Fibroblast of skin of left quadriceps (primary cell): ENCODE measurements at places on chromosomes 1 and 21.

GRCh38 chr21:45545691-45546531 lies 3.7 kb upstream of the SLC19A1 start:
- no peak for DNase-seq

GRCh38 chr1:221118176-221118937 lies 239.1 kb downstream of the HLX start:
- DNase-seq, result no peak

- DNase-seq, result no peak
Measured at GRCh38 chr1:213397638-213398037, 346.6 kb downstream of the RPS6KC1 start.

DNA sequence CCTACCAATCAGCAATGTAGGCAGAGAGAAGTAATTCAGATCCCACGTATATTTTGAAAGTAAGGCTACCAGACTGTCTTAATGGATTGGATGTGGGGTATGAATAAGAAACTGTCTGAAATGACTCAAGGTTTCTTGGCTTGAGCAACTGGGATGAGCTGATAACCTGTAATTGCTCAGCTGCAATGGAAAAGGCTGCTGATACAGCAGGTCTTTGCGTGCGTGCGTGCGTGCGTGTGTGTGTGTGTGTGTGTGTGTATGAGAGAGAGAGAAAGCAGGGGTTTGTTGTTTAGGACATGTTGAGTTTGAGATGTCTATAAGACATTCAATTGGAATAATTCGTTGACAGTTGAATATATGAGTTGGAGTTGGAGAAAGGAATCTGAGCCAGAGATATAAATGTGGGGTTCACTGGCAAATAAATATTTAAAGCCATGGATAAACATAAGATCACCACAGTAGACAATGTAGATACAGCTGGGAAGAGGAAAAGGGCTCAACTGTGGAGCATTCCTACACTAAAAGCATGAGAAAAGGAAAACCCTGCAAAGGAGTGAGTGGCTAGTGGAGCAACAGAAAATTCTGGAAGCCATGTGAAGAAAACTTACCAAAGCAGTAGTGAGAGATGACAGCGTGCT lies 72.9 kb downstream of the UCHL5 start:
- no peak for DNase-seq

GRCh38 chr1:62800825-62801306 lies 16.9 kb downstream of the ATG4C start:
- DNase-seq, result peak; percentile 11

GRCh38 chr1:86503406-86504136 lies 34.8 kb downstream of the CLCA1 start:
- no peak for DNase-seq

DNA sequence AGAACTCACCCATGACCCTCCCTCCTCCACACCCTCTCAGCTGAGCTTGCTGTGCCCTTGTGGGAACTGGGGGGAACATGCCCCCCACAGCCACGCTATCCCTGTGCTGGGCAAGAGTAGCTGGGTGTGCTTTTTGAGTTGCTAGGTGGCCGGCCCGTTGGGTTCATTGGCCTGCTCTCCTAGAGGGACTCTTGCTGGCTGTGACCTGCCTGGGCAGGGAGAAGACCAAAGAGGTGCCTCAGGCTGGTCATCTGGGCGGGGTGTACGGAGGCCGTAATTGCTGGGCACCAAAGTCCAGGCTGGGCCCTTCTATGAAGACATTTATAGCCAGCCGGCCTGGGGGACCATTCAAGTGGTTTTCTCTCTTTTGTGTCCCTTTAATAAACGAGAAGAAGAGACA lies 138.3 kb upstream of the ZBTB40 start:
- DNase-seq, result no peak

DNA sequence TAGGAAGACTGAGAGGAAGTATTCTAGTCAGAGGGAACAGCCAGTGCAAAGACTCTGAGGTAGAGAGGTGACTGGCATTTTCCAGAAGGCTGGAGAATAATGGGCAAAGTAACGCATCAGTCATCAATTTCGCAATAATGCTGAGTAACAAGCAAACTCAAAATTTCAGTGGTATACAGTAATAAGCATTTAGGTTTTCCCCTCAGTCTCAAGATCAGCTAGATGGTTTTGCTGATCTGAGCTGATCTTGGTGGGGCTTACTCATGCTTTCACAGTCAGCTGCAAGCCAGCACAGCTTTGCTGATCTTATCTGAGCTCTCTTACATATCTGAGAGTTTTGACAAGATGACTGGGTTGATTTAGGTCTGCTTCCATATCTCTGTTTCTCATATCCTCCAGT lies 108.7 kb downstream of the TSEN15 start:
- DNase-seq, result no peak

DNA sequence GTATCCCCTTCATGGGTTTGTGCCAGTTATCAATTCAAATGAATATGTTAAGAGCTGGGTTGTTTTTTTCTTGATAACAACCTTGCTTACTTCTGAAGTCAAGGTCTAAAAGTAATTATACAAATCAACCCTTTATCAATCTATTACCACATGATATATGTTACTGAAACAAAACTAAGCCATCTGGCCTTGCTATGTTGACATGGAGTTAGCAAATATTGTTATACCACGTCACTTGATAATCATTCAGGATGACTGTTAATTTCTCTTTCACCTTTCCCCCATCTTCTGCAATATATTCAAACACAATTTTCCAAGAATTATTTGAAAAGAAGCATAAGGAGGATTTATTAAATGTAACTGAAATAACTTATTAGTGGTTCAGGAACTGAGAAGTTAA lies 72.6 kb downstream of the DTL start:
- DNase-seq, result no peak

DNA sequence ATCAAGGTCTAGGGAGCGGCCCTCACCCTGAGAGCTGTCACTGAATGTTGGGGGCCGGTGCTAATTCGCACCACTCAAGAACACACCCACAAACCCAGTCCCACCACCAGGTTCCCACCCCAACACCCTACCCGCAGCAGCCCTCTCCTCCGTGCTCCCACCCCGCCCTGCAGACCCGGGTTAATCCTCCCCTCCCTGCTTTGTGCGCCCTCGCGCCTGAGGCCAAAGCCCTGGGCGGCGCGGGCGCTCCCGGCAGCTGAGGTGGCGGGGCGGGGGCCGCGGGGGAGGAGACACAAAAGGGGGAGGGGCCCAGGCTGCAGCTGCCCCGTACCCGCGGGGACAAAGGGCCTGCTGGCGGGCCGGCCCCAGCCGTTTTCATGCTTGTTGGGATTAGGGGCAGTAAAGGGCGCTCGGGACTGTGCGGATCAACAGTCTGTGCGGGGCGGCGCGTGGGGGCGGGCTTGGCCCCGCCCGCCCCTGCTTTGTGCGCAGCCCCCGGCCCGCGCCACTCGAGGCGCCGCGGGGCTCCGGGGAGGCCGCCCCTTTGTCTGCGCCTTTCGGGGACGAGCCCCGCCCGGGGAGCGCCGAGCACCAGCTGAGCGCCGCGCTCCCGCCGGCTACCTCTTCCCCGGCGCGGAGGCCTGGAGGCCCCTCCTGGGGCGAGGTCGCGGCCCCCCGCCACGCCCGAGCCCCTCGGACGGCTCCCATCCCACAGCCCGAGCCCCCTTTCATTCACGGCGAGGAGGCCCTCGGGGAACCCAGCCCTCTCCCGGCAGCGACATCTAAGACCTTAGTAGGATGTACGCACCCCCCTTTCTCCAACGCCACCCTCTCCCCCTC lies 10.9 kb downstream of the C1orf216 start:
- DNase-seq, result no peak

GRCh38 chr1:115908565-115909274 lies 67.6 kb upstream of the SLC22A15 start:
- no peak for DNase-seq

DNA sequence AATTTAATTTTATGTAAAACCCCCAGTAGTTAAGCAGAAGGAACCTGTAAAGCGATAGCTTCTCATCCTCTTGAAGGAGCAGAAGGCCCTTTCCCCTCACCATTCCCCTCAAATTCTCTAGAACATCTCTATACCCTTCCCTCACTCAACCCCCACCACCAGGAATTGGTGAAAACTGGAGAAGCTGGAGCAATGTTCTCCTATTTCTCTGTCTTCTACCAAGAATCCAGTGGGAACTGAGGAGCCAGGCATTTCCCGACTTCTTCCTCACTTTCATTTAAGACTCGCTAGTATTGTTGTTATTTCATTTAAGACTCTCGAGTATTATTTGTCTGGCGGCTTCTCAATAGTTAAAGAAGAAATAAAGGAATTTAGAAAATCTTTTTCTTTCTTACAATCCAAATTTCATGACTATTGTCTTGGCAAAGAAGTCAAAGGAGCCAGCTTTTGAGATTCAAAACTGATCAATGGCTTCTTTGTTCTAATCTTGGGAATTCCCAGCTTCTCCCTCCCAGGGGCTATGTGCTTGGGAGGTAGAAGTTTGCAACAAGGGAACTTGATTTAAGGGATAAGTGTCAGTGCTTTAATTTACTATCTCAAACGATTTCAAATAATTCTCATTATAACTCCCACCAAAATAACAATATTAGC lies 253.3 kb upstream of the ADGRL2 start:
- no peak for DNase-seq

DNA sequence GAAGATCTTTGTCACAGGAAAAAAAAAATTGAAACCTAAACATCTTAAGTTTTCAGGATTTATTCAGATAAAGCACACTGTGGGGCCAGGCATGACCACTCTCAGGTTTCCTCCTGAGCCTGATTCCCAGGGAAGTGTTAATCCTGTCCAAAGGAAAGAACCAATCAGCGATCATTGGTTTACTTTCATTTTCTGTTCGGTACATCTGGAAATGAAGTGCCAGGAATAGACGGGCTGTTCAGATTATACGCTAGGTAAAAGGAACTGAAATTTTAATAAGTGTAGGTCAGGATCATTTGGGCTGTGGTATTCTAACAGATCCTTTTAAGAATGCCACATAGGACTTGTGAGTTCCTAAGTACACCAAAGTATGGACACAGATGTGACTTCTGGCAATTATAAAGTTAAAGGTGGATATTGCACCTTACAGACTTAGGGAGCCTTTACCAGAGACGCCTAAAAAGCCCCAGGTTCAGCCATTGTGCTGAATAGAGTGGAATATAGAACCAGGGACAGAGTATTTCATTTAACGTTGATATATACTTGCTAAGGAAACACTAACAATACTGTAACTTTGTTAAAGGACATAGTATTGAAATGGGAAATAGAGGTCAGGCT lies 9.3 kb upstream of the CACYBP start:
- DNase-seq, result no peak

GRCh38 chr1:10889650-10890353 lies 93.4 kb upstream of the CASZ1 start:
- DNase-seq, result no peak

GRCh38 chr1:11979028-11979850 lies 1.0 kb upstream of the MFN2 start:
- DNase-seq, result no peak

DNA sequence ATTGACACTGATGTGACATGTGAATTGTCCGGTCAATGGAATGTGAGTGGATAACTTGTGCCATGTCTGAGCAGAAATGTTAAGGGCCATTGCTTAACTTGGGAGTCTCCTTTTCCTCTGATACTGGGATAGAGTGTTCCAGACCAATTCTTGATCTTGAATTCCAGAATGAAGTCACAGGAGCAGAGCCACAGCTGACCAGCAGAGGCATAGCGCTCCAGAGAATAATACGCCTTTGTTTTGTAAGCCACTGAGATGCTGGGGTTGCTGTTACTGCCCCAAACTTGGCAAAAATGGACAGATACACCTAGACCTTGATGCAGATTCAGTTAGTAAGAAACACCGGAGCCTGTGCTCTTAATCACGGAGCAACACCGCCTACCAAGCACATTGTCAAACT lies 6.3 kb downstream of the KCNJ6 start:
- DNase-seq, result no peak

- no peak for DNase-seq
Measured at GRCh38 chr1:169879034-169879840, 14.5 kb downstream of the SCYL3 start.

GRCh38 chr1:110916669-110917306 lies 43.8 kb downstream of the CD53 start:
- DNase-seq, result no peak

GRCh38 chr1:210415846-210416448 lies 87.2 kb downstream of the HHAT start:
- DNase-seq, result no peak

- DNase-seq, result no peak
Measured at GRCh38 chr21:32917362-32918135, 108.2 kb upstream of the OLIG2 start.

- DNase-seq, result no peak
Measured at GRCh38 chr1:218837051-218837450, 336.6 kb upstream of the LYPLAL1 start.

DNA sequence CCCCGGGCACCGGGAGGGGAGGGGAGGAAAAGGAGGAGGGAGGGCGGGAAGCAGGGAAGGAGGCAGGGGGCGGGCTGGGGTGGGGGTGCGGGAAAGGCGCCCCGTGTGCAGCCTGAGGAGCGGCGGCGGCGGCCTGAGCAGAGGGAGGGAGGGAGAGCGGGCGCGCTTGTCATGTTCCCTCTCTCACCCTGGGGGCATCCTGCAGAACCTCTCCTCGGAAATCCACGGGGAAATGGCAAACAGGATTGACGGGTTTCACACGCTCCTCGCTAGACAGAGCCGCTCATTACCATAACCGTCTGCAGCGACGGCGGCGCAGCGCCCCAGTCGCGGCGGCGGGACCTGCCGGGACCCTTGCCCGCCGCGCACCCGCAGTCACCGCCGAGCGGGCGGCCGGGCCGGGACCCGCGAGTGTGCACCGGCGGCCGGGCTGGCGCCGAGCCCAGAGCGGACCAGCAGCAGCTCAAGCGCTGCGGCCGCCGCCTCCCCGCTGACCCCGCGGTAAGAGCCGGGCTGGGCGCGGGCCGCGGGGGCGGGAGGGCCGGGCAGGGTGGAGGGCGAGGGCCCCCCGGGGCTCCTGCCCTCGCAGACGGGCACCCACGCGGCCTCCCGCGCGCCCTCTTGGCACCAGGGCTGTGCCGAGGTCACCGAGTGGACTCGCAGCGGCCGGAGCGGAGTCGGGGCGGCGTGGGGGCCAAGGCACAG lies at the start of gene SERTAD4:
SERTAD4 (plus strand) TSS at position 286 of the 705 bp plus-strand sequence. CDS start 5,165 bp downstream, outside the sequence.
- no peak for DNase-seq

DNA sequence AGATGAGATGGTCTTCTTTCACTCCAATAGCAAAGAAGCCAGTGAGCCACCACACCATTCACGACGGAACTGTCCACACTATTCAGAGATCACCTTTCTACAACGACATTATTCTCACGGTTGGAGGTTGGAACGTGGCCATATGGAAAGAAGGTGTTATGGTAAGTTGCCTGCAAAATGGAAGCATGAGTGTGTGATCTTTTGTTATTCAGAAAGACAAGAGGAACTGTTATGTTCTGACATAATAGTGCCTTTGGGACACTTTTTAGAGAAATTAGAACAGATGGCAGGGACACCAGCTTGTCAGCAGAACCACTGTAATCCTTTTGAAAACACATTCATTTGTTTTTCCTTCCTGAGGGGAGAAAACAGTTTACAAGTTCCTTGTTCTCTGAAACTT lies 75.8 kb upstream of the MCOLN3 start:
- DNase-seq, result no peak
